ENCODE measurements at places on chromosomes 16 and 17. TPM values are rescaled to one million over a fixed set of nuclear protein-coding genes. Genes with fewer than 3 reads are reported as not detected.

GRCh38 chr16:8194794-8195193 lies 395.5 kb downstream of the TMEM114 start:
- peak; percentile 25 for DNase-seq

The FGF11 gene
- total RNA-seq: not detected

The SYNRG gene
- 9.8 TPM for total RNA-seq

The EPN2 gene
- 10.0 TPM for total RNA-seq

The KRTAP9-2 gene
- not detected for total RNA-seq

DNA sequence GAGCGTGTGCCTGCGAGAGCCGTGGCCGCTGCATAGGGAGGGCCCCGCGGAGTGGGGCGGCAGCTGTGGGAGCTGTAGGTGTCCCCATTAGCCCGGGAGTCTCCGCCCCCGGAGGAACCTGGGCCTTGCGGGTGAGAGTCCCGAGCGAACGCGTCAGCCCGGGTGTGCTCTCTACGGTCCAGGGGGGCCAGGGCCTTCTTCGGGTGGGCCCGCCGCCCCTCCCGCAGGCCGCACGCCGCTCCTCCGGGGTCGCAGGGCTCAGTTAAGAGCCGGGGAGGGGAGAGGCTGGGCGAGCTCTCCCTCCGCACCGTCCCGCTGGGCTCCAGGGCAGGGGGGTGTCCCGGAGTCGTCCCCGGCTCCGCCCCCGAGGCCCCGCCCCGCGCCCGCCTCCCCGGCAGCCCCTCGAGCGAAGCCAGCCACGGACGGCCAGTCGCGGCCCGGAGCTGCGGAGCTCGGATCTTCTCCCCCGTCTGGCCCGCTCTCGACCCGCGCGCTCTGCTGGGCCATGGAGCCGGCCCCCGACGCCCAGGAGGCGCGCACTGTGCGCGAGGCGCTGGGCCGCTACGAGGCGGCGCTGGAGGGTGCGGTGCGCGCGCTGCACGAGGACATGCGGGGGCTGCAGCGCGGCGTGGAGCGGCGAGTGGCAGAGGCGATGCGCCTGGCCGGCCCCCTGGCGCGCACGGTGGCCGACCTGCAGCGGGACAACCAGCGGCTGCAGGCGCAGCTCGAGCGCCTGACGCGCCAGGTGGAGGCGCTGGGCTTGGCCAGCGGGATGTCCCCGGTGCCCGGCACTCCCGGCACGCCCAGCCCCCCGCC lies at the start of gene SMTNL2:
Gene SMTNL2, plus strand, starts transcription at position 429 of the 816 bp plus-strand sequence. Its CDS starts 77 bp downstream, at position 506.
- DNase-seq: no peak

GRCh38 chr17:54177606-54178308 lies 355.0 kb downstream of the KIF2B start:
- DNase-seq: no peak

DNA sequence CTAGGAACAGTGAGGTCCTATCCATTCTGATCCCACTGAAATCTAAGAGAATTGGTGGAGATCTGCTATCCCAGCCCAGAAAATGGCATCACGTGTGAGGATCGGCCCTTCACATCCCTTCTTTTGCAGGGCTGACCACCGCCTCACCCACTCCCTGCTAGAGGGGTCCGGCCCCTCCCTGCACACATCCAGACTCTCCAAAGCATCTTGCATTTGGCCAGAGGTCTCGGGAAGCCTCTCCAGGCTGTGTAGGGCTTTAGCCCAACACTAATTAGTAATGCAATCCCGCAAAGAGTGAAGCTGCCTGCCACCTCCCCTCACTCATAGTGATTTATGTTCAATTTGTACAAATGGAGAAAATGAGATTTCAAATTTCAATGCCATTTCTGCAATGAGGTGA lies 434.4 kb upstream of the ZFHX3 start:
- DNase-seq: no peak

DNA sequence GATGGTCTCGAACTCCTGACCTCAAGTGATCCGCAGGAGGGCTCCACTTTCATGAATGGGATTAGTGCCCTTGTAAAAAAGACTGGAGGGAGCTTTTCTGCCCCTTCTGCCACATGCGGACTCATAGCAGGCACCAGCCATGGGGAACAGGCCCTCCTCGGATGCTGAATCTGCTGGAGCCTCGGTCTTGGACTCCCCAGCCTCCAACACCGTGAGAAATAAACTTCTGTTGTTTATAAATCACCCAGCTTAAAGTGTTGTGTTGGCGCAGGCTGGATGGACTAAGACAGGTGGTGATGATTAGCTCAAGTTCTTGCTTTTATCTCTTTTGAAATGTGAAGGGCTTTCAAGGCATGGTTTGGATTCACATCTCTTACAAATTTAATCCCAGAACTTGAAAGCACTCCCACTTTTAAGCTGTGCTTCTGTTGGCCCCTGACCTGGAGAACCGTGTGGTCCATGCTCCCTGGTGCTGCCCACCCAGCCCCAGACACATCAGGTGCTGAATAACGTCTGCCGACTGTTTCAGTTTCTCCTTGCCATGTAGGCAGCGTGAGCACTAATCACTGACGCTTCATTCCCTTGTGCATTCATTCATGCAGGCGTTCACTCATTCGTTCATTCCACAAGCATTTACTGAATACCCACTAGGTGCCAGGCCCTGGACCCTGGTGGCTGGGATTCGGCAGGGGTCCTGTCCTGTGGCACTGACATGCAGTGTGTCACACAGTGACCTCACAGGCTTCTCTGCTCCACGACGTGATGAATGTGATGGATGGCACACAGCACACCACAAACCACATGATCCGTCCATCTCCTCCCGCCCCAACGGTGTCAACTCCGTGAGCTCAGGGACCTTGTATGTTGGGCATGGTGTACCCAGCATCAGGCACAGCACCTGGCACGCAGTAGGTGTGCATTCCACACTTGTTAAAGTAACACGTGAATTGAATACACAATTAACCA lies 8.9 kb downstream of the CIBAR2 start:
- DNase-seq: no peak

Measured in H4 (cell line).